ENCODE measurements at places on chromosomes 7 and 10.
A peak's percentile ranks its signal among the peaks of the same experiment; 100 is the strongest.

DNA sequence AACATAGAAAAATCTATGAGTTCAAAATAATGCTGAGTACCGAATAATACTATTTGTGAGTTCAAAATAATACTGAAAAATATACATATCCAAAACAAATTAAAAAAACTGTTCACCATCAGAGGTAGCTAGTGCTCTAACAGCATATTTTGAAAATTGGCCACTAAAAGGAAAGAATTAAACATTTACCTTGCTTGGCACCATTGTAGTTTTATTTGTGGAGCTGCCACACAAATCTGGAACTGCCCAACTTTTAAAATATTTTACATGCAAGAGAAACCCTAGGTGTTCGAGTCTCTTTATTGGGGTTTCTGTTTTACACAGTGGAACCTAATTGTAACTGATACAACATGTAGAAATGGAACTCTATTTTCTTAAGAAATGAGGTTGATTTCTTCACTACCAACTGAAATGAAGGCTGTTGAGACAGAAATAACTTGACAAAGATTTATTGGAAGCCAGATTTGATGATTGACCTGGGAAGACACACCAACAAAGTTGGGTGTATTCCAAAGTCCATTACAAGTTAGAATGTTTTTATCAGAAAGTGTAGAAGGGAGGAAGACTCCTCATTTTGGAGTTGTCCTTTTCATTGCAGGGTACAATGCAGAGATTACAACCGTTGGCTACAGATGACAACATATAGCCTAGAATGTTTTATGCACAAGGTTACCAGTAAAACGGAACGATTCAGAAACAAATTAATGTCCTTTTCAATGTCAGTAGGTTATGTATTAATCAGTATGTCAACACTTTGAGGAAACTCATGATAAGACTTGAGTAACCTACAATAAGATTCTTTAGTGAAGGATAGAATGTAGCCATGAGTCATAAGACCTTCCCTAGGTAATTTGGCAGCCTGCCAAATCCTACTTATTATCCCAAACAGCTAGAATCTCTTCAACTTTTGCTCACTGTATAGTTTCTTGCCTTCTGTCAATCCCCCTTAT lies 73.8 kb upstream of the PAPSS2 start:
- DNase-seq: no peak

DNA sequence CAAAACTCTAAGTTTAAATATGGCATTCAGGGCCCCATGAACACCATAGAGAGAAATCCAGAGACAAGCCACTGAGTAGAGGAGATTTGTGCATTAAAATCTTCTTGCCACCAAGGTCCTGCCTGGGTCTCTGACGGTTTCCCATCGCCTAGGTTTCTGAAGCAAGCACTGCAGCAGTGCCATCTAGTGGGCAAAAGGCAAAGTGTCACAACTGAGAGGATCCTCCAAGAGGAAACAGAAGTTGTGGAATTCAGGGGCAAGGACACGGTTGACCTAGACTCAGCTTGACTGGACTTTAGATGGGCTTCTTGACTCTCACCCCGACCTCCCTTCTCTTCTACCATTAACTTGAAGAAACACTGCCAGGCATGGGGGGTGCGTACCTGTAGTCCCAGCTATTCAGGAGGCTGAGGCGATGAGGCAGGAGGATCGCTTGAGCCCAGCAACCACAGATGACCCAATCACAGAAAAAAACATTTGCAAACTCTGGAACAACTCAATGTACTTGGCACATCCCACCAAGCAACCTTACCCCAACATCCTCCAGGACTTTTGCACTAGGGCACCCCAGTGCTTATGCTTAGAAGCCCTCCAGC lies 604.1 kb downstream of the GALNT17 start:
- DNase-seq: peak; percentile 20

- DNase-seq: no peak
Observed at GRCh38 chr7:159201722-159202330, 57.2 kb upstream of the VIPR2 start.

DNA sequence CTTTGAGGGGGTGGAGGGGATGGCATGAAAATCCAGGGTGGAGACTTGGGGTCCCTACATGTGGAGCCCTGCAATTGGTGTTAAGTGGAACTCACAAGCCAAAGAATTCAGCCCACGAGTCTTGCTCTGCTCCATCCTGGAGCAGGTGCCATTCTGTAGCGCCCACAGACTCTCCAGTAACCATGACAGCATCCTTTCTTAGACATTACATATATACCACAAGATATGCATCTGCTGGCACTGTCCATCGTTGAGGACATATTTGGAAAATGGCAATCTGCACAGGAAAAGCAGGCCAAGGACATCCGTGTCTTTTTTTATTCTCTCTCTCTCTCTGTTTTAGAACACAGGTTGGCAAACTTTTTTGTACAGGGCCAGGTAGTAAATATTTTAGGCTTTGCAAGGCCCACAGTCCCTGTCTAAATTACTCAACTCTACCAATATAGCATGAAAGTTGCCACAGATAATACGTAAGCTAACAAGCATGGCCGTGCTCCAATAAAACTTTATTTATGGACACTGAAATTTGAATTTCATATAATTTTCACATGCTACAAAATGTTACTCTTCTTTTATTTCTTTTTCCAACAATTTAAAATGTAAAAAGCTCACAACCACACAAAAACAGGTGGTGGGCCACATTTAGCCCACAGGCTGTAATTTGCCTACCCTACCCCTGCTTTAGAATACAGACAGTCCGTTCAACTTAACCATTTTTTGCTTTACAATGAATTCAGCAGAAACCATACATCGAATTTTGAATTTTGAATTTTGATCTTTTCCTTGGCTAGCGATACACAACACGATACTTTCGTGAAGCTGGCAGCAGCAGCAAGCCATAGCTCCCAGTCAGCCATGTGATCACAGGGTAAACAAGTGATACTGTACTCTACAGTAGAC lies 141.4 kb upstream of the STK17A start:
- no peak for DNase-seq

- no peak for DNase-seq
Observed at GRCh38 chr7:107105591-107106245, 61.2 kb downstream of the PRKAR2B start.

DNA sequence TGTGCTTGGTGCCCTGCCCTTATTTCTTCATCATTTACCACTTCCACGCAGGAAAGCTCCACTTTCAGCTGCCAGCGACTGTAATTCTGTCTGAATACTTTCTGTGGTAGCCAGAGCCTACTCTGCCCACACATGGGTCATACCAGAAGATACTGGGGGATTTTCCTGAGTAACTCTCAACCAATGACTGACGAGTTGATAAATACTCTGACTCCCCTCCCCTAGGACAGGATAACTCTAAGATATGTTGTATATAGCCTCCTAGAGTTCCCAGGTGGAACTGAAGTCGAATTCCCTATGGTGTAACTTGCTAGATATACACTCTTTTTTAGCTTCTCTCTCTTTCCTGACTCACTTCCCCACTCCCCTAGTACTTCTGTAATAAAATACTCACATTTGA lies 29.8 kb downstream of the SEM1 start:
- no peak for DNase-seq

- no peak for DNase-seq
Observed at GRCh38 chr10:68103261-68103878, 5.9 kb upstream of the MYPN start.

GRCh38 chr10:60203993-60204618 lies 185.6 kb downstream of the ANK3 start:
- no peak for DNase-seq

DNA sequence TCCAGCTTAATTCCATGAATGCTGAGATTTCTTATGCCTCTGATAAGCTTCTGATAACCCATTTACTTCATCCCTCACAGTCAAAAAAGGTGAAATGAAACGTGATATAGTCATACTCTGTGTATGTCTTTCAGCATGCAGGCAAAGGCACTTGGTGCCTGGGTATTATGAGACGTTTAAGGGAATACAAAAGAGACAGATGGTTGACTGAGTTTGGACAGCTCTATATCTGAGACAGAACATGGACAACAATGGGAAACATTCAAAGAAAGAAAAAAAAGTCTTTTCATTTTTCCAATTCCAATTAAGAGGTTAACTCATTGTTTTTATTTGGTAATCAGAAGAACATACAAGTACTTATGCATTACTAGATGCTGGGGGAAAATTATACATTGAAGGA lies 96.2 kb downstream of the PPP1R17 start:
- no peak for DNase-seq

- DNase-seq: no peak
Observed at GRCh38 chr10:52313256-52313932, 687 bp upstream of the DKK1 start.

DNA sequence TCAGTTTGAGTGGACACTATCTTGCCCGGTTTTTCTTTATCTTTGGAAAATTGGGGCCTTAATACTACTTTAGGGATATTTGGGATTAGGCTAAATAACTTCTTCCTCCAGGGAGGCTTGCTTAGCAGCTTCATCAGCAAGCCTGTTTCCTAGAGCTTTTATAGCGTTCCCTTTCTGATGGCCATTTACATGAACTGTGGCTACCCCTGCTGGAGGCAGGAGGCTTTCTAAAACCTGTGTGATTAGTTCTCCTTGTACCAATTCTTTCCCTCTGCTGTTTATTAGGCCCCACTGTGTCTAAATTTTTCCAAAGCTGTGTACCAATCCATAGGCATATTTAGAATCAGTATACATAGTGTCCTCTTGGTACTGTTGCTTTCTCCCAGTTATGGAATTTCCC lies 61.7 kb upstream of the CNTNAP2 start:
- no peak for DNase-seq

DNA sequence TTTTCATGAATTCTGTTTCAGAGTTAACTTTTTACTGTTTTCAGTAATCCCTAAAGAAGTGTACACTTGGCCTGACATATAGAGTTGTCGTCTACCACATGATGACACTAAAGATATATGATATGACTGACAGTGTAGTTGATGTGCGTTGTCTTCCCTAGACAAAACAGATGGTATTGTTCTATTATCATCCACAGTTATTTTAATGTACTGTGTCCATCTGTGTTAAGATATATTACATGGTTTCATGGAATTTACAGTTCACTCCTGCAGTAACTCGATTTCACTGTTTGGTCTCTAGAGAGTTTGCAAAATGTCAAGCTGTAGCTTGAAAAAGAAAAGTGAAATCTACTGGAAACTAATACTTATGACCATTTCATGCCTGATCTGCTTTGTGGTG lies 18.1 kb downstream of the FOXP2 start:
- DNase-seq: no peak

All from HL-60 (cell line).